GM23338 (cell line): ENCODE measurements at places on chromosomes 16 and 17. TPM values are rescaled to one million over a fixed set of nuclear protein-coding genes. Genes with fewer than 3 reads are reported as not detected.

RHBDF2 gene
- polyA plus RNA-seq: 9.4 and 10.5 TPM in 2 replicates

ECI1 gene
- 143 and 152 TPM in 2 replicates for polyA plus RNA-seq

OSBPL7 gene
- 3.4 and 3.7 TPM in 2 replicates for polyA plus RNA-seq

ACSM3 gene
- polyA plus RNA-seq: 4.8 and 5.7 TPM in 2 replicates

RAP1GAP2 gene
- polyA plus RNA-seq: 17.8 and 18.6 TPM in 2 replicates

SLC9A5 gene
- 3.4 and 4.5 TPM in 2 replicates for polyA plus RNA-seq
